ENCODE measurements at places on chromosomes 12 and 14.

DNA sequence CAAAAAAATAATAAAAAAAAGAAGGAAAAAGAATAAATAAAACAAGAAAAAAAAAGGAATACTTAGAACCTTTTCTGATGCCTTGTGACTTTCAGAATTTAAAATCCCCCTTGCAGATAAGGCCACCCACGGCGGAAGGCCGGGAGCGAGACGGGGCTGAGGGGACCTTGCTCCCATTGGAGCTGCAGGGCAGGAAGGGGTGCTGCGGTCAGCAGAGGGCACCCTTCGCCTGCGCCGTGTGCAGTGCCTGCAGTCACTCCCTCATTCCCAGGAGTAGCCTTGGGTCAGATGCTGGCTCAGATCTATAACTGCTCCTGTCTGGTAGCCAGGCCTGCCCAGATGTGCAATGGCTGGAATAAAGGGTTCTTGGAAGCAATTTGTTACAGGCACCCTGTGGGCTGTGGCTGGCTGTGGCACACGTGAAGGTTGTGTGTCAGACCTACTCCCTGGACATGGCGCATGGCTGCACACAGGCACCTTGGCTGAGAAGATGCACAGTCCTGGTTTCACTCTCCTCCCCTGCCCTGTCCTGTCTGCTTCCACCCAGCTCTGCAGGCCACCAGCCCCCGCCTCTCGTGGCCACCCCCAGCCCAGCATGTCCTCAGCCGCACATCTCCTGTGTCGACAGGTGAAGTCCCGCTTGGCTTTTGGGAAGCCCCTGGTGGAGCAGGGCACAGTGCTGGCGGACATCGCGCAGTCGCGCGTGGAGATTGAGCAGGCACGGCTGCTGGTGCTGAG, 13.4 kb upstream of the ALDH2 start:
- no peak for DNase-seq

- DNase-seq: no peak
Measured at GRCh38 chr14:104394409-104394851, 185.1 kb upstream of the C14orf180 start.

DNA sequence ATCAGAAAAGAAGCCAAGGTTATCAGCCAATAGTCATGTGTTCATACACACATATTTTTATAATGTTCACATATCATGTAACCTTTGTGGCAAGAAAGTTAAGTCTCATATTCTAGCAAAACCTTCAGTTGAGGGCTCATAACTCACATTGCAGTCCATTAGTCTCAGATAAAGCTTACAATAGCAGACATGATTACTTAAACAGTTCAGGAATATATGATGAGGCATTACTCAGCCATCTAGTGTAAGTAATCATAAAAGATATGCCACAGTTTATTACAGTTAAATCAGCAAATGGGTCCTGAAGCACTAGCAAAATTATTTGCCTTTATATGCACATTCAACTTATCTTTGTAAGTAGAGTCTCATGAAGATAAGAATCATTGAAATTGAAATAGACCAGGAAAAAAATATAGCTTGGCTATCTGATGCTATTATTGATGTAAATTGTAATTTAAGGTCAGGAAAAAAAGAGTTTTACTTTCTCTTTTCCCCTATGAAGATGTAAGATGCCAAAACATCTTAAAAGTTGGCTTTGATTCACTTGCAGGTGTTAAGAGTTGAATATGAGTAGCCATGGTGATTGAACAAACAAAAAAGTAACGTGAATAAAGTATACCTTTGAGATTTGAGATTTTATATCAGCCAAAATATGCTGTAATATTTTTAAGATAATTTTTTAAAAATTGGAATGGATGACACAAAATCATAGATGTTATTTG, 537.0 kb downstream of the SLC6A15 start:
- no peak for DNase-seq

DNA sequence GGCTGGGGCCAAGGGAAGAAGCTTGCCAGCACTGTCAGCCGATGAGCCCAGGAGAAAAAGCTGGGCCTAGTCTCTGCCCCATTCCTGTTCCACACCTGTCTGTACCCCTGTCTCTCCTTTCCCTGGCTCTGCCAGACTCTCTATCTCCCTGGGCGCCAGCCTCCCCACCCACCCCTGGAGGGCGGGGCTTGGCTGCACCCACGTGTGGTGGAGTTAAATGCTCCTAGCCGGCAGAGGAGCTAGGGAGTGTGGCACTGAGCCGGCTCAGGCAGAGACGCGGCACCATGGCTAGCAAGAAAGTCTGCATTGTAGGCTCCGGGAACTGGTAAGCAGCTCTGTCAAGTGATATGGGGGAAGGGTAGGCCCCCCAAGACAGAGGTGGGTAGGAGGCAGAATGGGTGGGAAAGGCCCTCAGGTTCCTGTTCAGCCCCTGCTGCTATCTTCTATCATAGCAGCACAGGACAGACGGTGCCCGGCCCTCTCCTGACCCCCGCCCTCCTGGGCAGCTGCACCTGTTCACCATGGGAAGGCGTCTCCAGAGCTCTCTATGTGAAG, at the start of gene GPD1:
GPD1 (plus strand) TSS at position 242 of the 555 bp plus-strand sequence; CDS start at position 285, 43 bp downstream.
- no peak for DNase-seq

- no peak for DNase-seq
Measured at GRCh38 chr12:60269611-60270269, 673.9 kb downstream of the SLC16A7 start.

- DNase-seq: no peak
Measured at GRCh38 chr14:71050227-71050823, 143.1 kb downstream of the PCNX1 start.

DNA sequence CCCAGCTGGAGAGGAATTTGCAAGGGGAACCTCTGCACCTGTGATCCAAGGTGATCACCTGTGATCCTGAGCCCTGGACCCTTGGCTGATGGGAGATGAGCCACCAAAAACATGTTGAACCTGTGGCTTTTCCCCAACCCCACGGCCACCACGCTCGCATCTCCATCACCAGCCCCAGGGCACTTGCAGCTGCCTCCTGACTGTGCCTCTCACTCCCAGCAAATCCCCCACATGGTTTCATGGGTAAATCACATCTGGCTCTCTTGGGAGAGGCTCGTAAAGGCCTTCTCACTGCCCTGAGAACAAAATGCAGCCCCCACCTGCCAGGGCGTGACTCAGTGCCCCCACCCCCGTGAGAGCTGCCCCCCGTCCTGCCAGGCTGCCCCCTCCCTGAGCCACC, 76.0 kb downstream of the RFLNA start:
- DNase-seq: no peak

All from omental fat pad (tissue), 4 donors.